ENCODE measurements at places on chromosomes 16 and 17.
A peak's percentile ranks its signal among the peaks of the same experiment; 100 is the strongest.

DNA sequence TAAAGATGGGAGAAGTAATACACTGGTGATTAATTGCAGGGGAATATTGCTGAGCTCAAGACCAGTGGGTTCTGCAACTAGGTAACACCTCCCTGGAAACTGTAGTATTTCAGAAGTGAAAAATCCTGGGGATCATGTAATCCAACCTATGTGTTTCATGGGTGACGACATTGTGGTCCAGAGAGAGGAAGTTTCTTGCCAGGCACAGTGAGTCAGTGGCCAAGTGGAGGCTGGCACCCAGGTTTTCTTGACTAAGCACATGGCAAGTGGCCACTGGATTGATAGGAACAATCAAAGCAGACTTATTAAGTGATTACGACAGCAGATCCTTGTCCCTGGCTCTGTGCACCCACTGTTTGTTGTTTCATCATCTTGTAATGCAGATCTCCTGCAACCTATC lies 14.6 kb upstream of the CIITA start:
- peak; percentile 12 for DNase-seq

GRCh38 chr16:53153130-53153529 lies 98.3 kb downstream of the CHD9 start:
- DNase-seq: no peak

DNA sequence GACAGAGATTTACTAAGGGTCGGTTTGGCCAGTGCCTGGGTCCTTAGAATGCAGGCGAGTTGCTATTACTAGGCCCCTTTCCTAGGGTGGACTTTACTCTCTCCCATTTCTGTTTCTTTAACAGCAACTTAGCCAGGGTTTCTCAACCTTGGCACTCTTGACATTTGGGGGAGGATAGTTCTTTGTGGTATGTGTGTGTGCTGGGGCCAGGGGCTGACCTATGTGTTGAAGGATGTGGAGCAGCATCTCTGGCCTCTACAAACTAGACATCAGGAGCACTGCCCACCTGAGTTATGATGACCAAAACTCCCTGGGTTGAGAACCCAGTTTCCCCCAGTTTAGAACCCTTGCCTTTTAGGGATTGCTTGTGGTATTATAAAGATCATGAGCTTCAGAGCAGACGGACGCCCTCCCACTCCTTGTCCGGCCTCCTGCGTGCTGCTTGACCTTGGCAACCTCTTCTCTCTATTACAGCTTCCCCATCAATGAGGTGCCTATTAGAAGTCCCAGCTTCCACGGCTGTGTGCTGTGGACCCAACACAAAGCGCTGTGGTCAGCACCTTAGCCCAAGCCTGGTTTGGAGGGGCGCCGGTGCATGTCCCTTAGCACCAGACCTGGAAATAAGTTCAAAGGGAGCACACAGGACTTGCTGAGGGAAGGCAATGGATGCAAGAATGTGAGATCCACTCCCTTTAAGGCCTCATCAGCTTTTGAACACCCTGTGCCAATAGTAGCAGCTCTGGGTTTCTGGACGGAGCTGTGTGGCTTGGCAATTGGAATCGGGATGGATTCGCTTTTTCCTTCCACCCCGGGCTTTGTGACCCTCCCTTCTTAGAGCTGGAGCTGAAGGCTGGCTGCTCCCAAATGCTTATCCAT lies 239.2 kb upstream of the MAF start:
- DNase-seq: no peak

DNA sequence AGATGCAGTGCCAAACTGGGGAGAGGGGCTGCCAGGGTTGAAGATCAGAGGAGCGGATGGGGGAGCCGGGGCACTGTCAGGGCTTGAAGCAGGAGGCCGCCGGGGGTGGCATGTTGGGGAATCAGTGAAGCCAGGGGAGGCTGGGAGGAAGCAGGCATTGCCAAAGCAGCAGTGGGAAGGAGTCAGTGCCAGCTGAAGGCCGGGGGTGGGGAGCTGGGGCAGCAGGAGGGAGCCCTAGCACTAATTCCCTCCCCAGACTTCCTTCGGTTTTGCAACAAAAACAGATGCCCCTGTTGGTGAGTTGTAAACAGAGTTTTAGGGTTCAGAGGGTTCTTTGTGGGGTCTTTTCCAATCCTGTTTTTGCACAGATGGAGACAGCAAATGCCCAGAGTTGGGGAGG lies 10.9 kb upstream of the TAC4 start:
- no peak for DNase-seq

- peak; percentile 82 for DNase-seq
These were observed 67.1 kb upstream of the ZNF469 start for GRCh38 chr16:88315543-88316105.

- peak; percentile 20 for DNase-seq
These were observed 28.9 kb upstream of the GNA13 start for GRCh38 chr17:65085397-65085796.

GRCh38 chr16:18041864-18042834 lies 294.4 kb downstream of the NPIPA8 start:
- no peak for DNase-seq

- no peak for DNase-seq
These were observed 2.7 kb downstream of the METRN start for GRCh38 chr16:717450-718245.

DNA sequence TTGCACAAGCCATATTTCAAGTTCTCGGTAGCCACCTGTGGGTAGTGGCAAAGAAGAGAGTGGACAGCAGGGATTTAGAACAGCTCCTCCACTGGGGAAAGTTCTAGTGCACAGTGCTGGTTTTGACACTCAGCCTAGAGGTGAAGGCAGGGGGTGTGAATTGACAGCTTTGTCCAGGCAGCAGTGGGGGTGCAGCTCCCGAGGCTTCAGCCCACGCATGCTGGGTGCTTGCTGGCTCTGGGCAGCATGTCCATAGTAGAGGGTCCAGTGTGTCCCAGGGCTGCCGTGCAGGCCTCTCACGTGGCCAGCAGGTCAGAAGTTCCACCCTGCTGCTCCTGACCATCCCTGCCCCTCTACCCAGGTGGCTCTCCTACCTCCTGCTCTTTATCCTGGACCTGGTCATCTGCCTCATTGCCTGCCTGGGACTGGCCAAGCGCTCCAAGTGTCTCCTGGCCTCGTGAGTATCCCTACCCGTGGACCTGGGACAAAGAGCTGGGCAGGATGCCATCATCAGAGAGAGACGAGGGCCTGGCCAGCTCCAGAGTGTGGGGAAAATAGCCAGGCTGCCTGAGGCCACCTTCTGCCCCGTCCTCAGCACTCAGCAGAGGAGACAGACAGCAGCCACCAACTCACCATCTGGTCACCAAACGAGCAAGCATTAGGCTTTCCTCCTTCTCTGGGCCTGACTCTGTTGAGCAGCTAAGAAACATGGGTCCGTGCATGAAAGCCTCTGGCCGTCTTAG lies 29.8 kb downstream of the TTYH2 start:
- no peak for DNase-seq

DNA sequence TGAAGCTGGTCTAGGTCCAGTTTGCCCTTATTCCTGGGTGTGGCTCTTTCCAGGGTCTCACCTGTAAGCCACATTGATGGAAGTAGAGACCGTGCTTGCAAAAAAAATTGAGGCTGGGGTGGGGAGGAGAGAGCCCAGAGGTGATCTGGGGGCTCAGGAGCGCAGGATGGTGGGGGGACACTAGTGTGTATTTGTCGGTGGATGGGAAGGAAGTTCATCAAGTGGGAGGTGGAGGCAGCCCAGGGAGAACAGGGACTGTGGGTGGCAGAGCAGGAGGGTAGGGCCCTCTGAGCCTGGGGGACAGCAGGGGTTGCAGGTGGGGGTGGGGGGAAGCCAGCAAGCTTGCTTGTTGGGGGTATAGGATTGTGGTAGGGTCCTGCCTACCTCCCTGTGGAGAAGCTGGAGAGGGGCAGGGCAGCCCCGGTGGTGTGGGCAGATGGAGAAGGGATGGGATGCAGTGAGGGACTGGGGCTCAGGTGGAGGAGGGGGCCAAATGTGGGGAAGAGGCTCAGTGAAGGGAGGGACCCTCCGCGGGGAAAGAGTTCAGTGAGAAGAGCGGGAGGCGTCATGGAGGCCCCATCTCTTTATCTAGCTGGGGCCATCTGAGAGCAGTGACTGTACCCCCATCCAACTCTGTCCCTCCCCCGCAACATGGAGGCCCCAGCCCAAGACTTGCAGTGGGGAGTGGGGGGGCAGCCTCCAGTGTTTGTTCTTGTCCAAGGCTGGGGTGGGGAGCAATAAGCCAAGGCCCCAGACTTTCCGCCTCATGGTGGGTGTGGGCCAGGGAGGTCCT lies 17.2 kb upstream of the TMEM92 start:
- DNase-seq: no peak

GRCh38 chr17:42289611-42290181 lies 1.4 kb downstream of the STAT5A start:
- no peak for DNase-seq

DNA sequence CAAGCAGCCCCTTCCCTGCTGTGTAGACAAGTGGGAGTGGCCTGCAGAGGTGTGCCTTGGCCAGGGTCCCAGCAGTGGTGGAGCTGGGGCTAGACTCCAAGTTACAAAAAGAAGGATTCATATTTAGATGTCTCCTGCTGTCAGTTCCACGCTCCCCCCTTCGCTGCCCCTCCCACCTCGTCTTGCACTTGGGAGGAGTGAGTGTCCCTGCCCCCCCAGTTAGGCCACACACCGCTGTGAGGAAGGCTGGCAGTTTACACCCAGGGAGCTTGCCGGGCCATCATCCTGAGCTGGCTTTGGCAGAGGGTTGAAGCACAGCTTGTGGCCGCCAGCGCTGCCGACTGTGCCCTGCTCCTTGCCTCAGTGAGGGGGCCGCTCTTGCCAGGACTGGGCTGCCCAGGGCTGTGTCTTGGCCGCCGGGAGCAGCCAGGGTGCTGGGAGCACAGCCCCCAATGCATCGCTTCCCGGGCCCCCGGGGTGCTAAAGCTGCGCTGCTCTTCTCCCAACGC lies 44.3 kb downstream of the ELAC2 start:
- DNase-seq: peak; percentile 5

DNA sequence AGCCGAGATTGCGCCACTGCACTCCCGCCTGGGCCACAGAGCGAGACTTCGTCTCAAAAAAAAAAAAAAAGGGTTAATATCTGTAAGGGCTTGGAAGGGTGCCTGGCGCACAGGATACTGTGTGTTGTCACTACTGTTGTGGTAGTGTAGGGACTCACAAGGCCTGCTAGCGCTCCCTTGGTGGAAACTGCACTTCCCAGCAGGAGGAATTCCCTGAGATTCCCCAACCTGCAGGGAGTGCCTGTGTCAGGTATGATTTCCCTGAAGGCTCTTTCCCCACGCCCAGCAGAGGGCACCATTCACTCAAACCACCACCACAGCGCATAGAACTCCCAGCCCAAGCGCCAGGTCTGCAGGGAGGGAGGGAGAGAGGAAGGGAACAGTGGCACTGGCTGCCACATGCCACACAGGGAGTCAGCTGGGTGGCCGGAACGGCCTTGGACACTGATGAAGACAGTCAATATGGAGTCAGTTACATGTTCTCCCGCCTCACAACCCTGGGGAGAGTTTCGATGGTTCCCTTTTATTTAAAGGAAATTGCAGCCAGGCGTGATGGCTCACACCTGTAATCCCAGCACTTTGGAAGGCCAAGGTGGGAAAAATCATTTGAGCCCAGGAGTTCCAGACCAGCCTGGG lies 32.7 kb upstream of the CDH1 start:
- DNase-seq: peak; percentile 69

- peak; percentile 31 for DNase-seq
These were observed 149.6 kb upstream of the GNAO1 start for GRCh38 chr16:56041556-56042140.

GRCh38 chr16:8878523-8878911 lies 3.6 kb upstream of the LITAFD start:
- DNase-seq: peak; percentile 93

GRCh38 chr17:43609613-43610385 lies 51.9 kb downstream of the MEOX1 start:
- no peak for DNase-seq

DNA sequence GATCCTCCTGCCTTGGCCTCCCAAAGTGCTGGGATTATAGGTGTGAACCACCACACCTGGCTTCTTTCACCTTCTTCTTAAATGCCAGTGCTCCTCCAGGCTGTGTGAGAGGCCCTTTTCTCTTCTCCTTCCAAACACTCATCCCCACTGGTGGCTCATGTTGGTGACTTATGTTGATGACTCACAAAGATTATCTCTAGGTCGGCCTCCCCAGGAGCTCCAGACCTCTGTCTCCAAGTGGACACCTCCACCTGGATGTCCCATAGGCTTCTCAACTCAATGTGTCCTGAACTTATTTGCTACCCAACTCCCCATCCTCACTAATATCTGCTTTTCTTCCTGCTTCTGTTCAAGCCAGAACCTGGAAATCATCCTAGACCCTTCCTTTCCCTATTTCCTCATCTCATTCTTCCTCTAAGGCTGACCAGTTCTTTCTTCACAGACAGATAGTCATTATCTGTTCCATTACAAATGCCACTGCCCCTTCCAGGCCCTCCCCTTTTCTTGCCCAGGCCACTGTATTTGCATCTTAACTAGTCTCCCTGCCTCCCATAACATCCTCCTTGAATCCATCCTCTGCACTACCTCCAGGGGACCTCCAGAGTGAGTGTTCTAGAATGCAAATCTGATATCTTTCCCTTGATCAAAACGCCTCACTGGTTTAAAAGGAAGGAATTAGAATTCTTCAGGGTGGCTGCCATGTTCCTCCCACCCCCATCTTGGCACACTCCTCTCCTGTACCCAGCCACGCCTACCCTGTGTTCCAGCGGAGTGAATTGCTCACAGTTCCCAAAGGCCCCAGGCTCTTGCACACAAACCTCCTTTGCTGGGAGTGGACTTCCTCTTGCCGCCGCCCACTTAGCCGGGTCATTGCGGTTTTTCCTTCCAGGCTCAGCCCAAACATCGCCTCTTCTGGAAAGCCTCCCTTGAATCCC lies 34.8 kb upstream of the FBXO47 start:
- DNase-seq: peak; percentile 97

DNA sequence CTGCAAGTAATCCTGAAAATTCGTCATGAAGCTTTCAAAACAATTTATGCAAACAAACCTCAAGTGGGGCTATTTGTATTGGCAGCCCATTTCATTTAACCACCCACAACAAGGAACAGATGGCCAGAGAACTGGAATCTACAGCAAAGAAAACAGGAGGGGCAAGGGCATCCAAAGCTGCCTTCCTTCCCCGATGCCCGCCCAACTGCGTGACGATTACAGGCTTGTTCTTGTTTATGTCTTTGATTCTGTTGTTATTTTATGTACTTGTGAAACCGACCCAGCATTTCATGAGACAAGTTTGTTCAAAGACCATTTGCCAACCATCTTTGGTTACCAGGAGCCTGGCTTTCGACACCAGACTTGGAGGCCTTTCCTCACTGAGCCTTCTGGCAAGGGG lies 59.1 kb upstream of the IRX6 start:
- DNase-seq: no peak

- DNase-seq: peak; percentile 78
These were observed 30.3 kb downstream of the HMOX2 start for GRCh38 chr16:4506450-4506849.

GRCh38 chr17:1933875-1934715 lies 91.0 kb downstream of the RTN4RL1 start:
- DNase-seq: no peak

All from EH (cell line).